ENCODE measurements at places on chromosomes 6 and 20.
A peak's percentile ranks its signal among the peaks of the same experiment; 100 is the strongest.

DNA sequence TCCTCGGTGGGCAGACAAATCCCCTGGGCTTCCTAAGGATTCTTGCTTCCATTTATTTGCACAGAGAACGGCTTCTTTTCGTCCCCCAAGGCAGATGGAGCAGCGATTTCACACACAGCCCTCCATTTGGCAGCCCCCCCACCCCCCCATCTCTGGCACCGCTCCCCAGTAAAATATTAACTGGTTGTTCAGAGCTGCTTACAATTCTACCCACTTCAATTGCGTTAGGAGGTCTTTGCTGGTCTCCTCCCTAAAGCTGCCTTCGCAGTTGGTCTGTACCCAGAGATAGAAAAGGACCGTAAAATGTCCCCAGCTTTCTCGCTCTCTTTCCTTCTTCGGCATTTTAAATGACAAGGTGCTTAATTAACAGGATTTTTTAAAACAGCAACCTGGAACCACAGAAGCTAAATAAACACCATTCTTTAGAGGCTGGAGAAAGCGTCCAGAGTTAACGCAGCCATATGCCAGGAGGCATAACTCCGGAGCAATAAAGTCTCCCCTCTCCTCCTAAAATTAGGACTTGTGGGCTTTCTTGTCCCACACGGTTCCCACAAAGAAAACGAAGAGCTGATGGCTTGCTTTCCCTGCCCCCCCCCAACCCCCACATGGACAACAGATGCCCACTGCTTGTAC, 1.7 kb upstream of the ZMYND8 start:
- DNase-seq = no peak

DNA sequence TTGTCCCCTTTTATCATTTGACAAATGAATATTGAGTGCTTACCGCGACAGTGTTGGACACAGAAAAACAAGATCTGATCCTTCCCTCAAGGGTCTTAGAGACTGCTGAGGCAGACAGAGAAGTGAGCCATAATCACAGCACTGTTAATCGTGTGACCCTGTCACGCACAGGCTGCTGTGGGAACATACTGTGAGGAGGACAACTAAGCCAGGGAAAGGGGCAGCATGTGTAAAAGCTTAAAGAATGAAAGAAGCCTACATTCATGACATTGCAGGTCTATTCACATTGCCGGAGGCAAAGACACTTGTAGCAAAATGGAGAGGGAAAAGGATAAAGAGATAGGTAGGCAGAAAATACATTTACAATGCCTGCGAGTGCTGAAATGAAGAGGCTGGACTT, 32.7 kb downstream of the TRDN start:
- DNase-seq = no peak

DNA sequence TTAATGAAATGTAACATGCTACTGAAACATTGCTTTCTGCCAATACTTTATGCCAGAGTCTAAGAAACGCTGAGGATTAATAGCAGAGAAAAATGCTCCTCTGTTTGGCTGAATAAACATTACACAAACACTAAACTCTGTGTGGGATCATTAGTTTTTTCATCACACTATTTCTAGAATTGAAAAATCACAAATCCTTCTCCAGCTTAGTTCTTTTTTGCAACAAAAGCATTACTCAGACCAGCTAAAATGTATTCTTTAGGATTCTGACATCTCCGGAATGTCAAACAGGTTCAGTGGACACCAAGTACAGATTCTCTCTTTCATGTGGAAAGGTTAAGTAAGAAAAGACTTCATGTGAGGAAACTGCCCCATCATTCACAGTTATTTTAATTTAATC, 226.9 kb downstream of the SIM1 start:
- no peak for DNase-seq

DNA sequence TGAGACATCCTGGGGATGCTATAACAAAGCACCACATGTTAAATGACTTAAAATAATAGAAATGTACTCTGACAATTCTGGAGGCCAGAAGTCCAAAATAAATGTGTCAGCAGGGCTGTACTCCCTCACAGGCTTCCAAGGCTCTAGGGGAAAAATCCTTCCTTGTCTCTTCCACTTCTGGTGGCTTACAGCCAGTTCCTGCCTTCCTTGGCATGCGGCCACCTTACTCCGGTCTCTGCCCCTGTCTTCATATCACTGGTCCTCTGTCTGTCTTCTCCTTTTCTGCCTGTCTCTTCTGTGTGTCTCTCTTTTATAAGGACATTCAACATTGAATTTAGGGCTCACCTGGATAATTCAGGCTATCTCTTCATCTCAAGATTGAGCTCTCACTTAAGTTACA, 155.3 kb upstream of the SYNCRIP start:
- no peak for DNase-seq

GRCh38 chr6:159692303-159693127, 526 bp downstream of the SOD2 start:
- no peak for DNase-seq

DNA sequence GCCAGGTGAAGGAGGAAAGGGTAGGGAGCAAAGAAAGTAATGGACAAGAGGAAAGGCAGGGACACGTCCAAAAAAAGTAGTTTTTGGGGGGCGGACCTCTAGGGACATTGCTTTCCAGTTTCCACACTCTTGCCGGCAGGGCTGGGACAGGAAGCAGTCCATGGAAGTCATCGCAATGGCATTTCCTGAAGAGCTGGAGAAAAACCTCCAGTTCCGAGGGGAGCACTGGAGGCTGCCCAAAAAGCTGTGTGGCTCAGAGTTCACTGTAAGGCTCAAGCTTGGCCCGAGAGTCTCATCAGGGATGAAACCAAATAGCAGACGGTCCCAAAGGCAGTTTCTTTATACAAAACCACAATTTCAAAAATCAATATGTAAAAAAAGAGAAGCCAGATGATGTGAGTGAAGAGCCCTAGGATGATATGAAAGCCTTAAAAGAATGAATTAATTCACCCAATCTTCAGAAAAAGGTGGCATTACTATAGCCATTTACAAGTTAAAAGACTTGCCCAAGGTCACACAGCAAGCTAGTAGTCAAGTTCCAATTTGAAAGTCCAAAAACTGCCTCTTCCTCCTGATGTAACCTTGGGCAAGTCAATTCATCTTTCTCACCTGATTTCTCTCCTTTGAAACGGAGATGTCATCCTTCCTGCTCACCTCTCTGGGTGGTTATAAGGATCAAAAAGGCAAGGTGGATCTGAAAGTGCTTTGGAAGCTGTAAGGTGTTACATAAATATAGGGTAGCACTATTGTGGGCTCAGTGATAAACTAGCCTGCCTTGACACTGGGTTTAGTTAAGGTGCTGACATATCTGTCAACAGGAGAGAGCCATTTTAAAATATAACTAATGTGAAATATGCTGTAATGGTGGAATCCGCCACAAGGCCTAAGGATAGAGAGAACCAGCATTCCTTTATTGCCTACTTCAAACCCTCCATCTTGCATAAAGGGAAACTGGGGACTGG, 9.1 kb downstream of the BCL2L1 start:
- peak; percentile 38 for DNase-seq

GRCh38 chr20:431012-431904, 23.2 kb downstream of the RBCK1 start:
- DNase-seq = peak; percentile 18

- no peak for DNase-seq
These were observed 70.4 kb upstream of the PTPN1 start for GRCh38 chr20:50439539-50440453.

GRCh38 chr6:30988209-30988825, 4.8 kb downstream of the MUC21 start:
- no peak for DNase-seq

- peak; percentile 98 for DNase-seq
These were observed 68.2 kb upstream of the SUPT3H start for GRCh38 chr6:45445749-45446549.

GRCh38 chr20:34190679-34191090, 50.5 kb upstream of the ASIP start:
- peak; percentile 63 for DNase-seq

DNA sequence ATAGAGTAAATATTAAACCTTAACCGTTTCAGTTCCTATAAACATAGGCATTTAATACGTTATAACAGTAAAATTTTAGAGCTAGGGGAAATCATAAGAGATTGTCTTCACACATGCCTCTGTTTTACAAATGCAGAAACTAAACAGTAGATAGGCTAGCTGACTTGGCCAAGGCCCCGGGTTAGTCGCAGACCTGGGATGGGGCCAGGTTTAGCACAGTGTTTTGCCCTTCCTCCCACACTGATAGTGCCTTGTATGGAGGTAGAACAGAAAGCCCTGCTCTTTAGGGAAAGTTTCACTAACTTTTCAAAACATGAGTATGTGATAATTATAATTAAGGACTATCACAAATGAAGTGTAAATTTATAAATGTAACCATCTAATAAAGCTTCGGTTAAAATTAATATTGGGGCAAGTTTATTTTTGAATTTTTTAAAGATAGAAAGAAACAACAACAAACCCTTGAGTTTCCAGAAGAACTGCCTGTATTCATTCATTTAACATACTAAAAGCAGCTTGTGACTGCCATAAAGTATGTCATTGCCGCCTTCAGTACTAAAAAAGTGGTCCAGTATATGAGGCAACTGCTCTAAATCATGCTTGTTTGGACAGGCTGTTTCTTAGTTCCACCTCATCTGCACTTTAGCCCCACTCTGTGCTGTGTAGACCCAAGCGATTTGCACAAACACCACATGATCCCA, 62.5 kb upstream of the LOC128125822 start:
- no peak for DNase-seq

GRCh38 chr6:39059496-39060310, 11.1 kb downstream of the GLP1R start:
- DNase-seq = no peak

DNA sequence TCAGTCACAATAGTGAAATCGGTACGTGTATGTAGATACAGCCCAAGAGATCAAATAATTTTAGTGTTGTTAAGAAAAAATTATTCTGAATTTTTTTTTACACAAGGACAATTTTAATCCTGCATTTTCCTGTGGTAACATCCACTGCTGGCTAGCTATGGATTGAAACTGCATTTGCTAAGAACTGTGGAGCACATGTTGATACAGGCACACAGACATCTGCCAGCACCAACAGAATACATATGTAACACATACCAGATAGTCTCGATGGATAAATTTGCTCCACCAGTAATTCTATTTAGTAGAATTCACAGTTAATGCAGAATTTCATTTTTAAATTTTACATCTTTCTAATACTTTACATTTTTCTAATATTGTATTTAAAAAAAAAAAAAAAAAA, 2.2 kb downstream of the ASIP start:
- DNase-seq = no peak

- no peak for DNase-seq
These were observed 269.9 kb upstream of the SYNCRIP start for GRCh38 chr6:85912582-85912981.

DNA sequence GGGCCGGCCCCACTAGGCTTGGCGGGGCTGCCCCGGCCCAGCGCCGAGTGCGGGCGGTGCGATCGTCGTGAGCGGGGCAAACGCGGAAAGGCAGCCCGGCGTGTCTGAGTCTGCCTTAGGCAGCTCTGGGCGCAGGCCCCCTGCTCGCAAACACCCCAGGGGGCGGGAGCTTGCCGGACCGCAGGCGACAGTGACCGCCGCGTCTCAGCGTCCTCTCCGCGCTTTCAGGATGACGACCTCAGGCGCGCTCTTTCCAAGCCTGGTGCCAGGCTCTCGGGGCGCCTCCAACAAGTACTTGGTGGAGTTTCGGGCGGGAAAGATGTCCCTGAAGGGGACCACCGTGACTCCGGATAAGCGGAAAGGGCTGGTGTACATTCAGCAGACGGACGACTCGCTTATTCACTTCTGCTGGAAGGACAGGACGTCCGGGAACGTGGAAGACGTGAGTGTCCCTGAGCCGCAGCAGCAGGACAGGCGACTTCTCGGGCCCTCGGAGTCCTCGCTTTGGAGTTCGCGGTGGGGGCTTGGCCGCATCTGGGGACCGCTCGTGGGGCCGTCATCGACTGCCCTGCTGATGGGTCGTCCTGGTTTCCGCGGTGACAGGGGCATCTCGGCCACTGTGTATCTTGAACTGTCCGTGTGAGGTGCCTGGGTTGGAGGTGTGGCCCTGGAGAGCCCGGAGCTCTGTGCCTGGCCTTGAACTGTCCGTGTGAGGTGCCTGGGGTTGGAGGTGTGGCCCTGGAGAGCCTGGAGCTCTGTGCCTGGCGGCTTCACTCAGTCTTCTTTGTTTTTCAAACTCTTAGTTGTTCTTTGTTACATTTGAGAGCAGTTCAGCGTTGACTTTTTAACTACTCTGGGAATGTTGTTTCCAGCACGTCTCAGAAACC, 786 bp downstream of the ADRM1 start:
- DNase-seq = no peak

- DNase-seq = peak; percentile 32
These were observed 33.2 kb upstream of the TTPAL start for GRCh38 chr20:44442298-44443070.

GRCh38 chr6:24439858-24440539, 37.3 kb downstream of the MRS2 start:
- DNase-seq = no peak

- DNase-seq = no peak
These were observed 116.6 kb downstream of the DLL1 start for GRCh38 chr6:170174124-170174770.

DNA sequence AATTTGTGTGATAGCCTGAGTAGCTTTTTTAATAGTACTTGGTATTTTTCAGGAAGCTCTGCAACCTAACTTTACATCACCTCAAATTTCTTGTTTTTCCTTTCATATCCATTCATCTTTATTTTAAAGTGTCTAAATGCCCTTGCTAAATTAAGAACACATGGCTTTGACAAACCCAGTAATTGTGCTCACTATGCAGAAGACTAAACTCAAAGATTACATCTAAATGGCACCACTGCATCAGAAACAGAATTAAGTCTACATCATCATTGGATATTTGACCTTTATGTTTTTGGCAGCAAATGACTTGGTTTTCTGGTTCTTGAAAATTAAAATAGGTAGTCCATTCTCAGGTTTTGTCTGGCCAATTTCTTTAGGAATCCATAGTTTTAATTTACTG, 69.6 kb upstream of the HDGFL1 start:
- DNase-seq = no peak

DNA sequence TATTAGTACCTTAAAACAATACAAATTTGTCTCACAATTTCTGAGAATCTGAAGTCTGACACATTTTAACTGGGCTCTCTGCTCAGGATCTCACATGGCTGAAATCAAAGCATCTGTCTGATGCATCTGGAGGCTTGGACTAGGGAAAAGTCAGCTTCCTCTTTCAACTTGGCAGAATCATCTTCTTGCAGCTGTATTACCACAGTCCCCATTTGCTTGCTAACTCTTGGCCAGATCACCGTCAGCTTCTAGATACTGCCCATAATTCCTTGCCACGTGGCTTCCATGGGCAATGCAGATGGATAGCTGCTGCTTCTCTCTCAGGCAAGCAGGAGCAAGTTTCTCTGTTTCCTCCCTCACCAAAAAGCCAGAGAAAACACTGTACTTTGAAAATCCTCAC, 1106.4 kb upstream of the CITED2 start:
- peak; percentile 54 for DNase-seq

- no peak for DNase-seq
These were observed 26.9 kb downstream of the DDX27 start for GRCh38 chr20:49245921-49246740.

- no peak for DNase-seq
These were observed 28.1 kb downstream of the PDYN start for GRCh38 chr20:1965520-1966351.

GRCh38 chr20:62326559-62326958, 23.8 kb downstream of the ADRM1 start:
- no peak for DNase-seq

Data from AG09309 (cell line).